ENCODE measurements at places on chromosomes 11 and 22.

DNA sequence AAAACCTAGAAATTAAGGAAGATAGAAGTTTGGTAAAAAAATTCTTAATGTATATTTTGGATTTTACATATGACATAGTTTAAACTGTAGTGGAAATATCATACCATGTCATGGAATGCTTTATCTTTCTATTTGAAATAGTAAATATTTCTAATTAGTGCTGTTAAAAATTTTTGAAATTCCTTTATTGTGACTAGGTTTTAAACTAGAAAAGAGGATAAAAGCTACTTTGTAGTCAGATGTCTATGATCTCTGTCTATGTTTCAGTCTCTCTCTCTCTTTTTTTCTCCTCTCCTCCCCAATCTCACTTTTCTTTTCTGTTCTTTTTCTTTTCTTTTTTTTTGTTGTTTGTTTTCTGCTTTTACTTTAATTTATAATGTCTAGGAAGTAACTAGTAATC, 226.2 kb downstream of the TMEM135 start:
- DNase-seq, result no peak

- no peak for DNase-seq
These were observed 196.6 kb upstream of the CTSC start for GRCh38 chr11:88534185-88534584.

DNA sequence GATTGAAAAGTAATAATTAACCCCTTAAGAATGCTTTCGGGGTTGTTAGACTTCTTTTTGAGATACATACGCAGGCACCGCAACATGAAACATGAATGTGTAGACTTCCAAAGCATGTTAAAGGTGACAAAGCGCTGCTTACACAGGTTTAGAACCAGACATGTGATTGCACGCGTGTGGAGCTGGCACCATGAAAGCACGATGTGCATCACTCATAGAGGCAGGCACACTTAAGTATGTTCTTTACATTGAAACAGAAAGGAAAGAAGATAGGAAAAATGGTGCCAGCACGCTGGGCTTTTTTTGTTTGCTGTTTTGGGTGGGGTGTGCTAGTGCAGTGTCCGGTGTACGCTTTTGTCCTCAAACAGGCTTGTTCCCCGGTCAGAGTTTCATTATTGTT, 83.6 kb upstream of the PPARA start:
- no peak for DNase-seq

GRCh38 chr11:16155448-16155847, 200.9 kb downstream of the SOX6 start:
- DNase-seq, result no peak

DNA sequence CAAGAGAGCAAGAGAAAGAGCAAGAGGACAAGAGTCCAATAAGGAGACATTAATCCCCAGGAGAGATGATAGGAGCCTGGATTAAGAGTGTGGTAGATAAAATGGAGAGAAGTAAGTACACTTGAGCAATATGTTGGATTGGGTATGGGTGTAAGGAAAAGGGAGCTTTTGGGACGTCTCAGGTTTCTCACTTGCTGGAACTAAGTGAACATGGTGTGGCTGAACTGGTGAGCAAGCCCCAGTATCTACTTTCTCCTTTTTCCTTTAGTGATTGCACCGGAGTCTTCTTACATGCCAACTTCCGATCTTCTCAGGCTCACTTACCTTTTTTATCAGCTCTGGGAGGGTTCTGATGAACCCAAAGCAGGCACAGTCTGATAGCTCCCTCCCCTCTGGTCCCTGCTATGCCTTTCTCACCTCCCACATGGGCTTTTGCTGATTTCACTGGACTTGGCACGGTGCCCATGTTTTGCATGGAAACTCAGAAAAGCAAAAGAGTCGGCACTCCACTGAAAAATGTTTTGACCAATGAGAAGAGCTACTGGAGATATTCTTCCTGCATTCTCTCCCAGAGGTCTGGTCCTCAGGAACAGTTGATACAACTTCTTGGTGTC, 14.5 kb upstream of the APLNR start:
- peak; percentile 16 for DNase-seq

DNA sequence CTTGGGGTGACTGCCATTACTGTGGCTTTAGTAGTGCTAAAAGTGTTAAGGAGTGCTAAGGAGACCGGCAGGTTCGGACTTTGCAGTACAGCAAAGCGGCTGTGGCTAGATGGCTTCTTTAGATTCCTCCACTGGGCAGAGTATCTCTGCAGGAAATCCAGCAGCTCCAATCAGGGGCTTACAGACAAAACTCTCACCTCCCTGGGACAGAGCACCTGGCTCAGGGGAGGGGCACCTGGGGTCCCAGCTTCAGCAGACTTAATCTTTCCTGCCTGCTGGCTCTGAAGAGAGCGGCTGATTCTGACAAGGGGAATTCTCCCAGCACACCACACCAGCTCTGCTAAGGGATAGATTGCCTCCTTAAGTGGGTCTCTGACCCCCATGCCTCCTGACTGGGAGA, 668.8 kb upstream of the TENM4 start:
- DNase-seq, result no peak

DNA sequence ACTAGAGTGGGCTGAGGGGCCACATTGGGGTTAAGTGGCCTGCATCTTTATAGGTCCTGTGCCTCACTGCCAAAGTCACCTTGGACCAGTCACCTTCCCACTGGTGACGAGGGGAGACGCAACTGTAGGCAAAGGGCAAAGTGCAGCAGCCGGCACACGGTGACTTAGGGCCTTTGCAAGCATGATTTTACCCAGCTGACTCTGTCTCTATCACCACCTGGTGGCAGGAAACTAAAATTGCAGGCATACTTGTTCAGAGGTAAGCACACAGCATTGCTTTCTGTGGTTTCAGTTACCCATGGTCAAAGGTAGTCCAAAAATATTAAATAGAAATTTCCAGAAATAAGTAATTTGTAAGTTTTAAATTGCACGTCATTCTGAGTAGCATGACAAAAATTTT, 1164.4 kb downstream of the BRD1 start:
- no peak for DNase-seq

GRCh38 chr11:116855413-116855812, 18.0 kb upstream of the APOA1 start:
- DNase-seq, result no peak

DNA sequence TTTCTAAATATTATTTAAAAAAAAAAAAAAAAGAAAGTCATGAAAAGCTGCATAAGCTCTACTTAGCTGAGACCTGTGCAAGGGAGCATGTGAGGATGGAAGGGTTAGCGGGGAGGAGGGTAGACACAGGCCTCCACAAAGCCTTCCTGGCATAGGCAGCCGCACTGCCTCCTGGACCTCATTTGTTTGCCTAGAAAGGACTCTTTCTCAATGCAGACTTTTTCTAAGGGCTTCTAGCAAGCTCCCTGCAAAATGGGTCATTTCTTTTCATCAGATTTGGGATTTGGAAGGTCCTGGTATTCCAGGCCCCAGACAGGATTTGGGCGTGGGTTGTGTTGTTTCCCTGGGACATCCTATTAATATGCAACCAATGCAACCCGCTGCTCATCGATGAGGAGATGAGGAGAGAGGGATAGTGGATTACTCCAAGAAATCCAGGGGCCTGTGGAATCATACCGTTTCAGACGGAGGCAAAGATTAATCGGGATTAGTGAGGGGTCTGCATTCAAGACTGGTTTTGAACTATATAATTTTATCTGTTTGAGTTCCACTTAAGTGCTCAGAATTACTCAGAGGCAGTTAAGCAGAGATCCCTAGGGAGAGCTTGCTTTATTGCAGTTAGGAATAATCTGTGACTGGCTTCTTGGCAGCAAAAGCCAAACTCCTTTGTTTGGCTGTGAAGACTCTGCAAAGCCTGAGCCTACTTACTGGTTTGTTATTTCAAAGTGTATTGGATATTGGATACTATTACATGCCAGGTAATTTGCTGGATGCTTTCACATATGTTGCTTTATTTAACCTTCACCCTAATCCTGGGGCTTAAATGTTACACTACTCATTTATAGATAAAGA, 106.9 kb upstream of the NAV2 start:
- DNase-seq, result no peak

DNA sequence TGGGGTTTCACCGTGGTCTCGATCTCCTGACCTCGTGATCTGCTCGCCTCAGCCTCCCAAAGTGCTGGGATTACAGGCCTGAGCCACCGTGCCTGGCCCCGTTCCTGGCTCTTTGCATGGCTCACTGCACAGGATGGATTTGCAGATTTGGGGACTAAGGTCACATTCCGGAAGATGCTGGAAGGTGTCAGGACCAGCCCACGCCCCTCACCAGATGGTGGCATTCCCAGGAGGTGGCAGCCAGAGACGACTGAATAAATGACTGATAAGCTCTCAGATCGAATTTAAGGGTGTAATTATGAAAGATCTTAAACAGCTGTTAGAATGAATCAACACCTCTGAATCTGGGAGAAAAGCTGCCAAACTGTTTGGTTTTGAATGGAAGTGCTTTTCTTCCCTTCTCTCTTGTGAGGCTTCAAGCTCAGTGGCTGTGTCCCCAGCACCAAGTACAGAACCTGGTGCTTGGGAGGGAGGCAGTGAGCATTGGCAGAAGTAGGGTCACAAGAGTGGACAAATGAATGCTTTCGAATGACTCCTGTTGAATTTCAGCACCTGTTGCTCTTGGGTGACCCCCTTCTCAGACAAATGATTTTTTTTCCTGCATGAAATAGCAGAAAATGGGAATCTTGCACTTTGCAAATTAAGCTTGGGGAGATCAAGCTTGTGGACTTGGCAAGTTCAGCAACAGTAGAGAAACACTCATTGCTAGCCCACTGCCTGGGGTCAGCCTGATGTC, 69.6 kb downstream of the KIAA1671 start:
- peak; percentile 86 for DNase-seq

- no peak for DNase-seq
These were observed 12.3 kb downstream of the TSKU start for GRCh38 chr11:76795290-76795935.

- no peak for DNase-seq
These were observed 101.3 kb downstream of the RRM1 start for GRCh38 chr11:4195909-4196308.

- DNase-seq, result no peak
These were observed 16.5 kb downstream of the P2RX3 start for GRCh38 chr11:57354699-57355098.

GRCh38 chr11:121299417-121299816, 6.8 kb downstream of the SC5D start:
- no peak for DNase-seq

- DNase-seq, result no peak
These were observed 110.8 kb downstream of the KCNQ1OT1 start for GRCh38 chr11:2588809-2589537.

GRCh38 chr11:24588081-24588480, 91.2 kb downstream of the LUZP2 start:
- DNase-seq, result no peak

DNA sequence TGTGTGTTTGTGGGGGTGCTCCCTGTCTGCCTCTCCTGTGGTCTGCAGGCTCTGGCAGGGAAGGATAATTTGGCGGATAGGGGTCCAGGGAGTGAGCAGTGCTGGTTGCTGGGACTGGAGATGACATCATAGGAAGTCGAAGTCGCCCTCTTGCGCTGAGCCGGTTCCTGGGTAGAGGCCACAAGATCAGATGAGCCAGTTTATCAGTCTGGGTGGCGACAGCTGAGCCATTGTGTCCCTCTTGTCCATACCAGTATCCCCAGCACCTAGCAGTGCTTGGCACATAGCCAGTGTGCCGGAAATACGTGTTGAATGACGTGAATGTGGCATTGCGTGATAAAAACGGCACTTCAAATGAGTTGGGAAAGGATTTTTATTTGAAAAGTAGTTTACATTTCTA, 9.8 kb downstream of the APOL5 start:
- DNase-seq, result no peak

DNA sequence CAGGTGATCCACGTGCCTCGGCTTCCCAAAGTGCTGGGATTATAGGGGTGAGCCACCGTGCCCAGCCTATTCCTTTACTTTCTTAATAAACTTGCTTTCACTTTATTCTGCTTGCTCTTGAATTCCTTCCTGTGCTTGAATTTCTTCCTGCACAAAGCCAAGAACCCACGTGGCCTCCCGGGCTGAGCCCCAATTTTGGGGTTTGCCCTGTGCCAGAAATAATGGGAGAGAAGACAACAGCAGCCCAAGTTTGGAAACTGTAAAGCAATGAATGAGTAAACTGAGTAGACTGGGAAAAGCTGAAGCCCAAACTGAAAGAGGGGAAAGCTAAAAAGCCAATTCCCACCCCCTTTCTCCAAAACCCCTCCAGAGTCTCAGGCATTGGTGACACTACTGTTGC, 136.4 kb downstream of the NECTIN1 start:
- DNase-seq, result no peak

DNA sequence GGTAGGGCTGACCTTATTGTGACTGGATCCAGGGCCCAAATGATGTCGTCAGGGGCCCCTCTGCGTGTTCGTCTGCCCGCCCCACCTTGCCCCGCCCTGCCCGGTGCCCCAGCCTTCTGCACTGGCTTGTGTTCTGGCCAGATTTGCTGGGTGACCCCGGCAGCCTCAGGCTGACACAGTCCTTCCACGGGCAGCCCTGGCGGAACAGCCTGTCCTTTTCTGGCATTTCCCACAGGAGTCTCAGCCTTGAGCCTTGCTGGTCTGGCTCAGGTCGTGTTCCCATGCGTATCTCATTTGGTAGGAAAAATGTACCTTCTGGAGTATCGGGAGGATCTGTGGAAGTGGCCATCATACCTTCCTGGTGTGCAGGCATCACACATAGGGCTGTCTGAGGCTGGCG, 31.0 kb downstream of the IGHMBP2 start:
- no peak for DNase-seq

- DNase-seq, result no peak
These were observed at the start of gene POU2AF1 for GRCh38 chr11:111378861-111379601. POU2AF1 (minus strand) TSS chr11:111379275; CDS start chr11:111379177, 98 bp downstream.

- peak; percentile 45 for DNase-seq
These were observed 50.5 kb upstream of the PARVG start for GRCh38 chr22:44130076-44130711.

DNA sequence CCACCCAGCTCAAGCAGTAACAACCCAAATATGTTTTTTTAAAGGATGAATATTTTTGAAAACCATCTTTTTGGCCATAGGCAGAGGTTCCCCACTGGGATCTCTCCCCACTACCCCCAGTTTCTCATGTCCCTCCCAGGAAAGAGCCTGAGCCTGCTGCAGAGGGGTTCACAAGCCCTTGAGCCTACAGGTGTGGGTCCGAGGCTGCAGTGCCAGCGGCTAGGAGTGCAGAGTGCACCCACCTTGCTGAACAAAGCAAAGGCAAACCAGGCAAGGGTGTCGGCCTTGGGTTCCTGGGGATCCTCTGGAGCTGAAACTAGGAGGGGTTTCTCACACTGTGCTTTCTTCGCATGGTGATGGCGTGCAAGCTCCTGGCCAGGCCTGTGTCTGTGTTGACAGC, 35.0 kb downstream of the GNAZ start:
- DNase-seq, result no peak

GRCh38 chr22:21568347-21569075, 997 bp downstream of the UBE2L3 start:
- DNase-seq, result no peak

- peak; percentile 17 for DNase-seq
These were observed 8.1 kb downstream of the PC start for GRCh38 chr11:66950112-66950535.

All from NCI-H2171 (cell line).